ENCODE measurements at places on chromosomes 2 and 18.

DNA sequence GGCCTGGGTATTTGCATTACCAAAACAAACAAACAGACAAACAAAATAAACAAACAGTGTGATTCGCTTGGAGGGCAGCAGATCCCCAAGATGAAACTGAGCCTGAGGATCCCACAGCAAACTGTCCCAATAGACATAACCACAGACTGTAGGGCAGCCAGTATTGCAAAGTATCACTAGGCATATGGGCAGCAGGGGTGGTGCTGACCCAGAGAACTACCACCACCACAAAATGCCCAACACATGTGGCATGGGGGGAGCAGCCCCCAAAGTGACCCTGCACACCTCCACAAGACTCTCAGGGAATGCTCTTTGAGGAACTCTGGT lies 330.1 kb downstream of the CYRIA start:
- DNase-seq: no peak

- no peak for DNase-seq
Measured at GRCh38 chr2:238915196-238915595, 67.3 kb downstream of the TWIST2 start.

DNA sequence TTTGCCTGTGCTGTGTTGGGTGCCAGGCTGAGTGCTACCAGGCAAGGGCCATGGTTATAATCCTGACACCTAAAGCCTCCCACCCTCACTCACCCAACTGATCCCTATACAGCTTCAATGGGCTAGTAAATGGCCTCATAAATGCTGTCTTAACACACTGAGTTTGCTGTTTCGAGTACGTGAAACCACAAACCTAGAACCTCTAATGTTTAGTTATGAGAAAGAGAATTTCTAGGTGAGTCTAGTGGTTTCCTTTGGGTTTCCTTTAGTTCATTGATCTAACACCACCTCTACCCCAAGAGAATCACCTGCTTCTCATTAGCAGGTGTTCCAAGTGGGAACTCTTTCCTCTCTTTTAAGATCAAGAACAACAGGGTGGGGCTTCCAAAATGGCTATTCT lies 172.0 kb downstream of the MC4R start:
- no peak for DNase-seq

GRCh38 chr2:172248381-172248780 lies 145.7 kb upstream of the DLX2 start:
- no peak for DNase-seq

DNA sequence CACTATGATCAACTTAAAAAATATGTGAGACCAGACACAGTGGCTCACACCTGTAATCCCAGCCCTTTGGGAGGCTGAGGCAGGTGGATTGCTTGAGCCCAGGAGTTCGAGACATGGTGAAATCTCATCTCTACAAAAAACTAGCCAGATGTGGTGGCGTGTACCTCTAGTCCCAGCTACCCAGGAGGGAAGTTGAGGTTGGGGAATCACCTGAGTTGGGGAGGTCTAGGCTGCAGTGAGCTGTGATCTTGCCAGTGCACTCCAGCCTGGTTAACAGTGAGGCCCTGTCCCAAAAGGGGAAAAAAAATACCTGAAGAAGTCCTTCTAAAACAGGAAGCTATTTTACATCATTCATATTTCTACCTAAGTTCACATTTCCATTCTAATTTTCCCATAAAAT lies 144.0 kb downstream of the EML6 start:
- DNase-seq: no peak

Data from effector memory CD8-positive, alpha-beta T cell (primary cell).